Stimulated activated CD4-positive, alpha-beta T cell treated with anti-CD3 and anti-CD28 coated beads, TNF-alpha, amount 100 ng/mL, for 48 hours (primary cell): ENCODE measurements at places on chromosomes 12 and 14.

DNA sequence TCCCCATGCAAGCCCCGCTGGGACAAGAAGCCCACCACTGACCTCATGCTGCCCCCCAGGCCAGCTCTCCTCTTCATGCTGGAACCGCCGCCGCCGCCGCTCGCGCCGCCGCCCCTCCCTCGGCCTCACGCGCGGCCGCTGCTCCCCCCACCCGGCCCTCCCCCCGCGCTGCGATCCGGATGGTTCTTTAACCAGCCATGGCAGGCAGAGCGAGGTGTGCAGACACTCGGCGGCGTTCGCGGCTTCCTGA lies at the start of gene DCAF5:
TSS of gene DCAF5 (minus strand) at position 218 of the 250 bp plus-strand sequence. CDS start at position 77, 141 bp downstream.
- peak; percentile 89 for DNase-seq

DNA sequence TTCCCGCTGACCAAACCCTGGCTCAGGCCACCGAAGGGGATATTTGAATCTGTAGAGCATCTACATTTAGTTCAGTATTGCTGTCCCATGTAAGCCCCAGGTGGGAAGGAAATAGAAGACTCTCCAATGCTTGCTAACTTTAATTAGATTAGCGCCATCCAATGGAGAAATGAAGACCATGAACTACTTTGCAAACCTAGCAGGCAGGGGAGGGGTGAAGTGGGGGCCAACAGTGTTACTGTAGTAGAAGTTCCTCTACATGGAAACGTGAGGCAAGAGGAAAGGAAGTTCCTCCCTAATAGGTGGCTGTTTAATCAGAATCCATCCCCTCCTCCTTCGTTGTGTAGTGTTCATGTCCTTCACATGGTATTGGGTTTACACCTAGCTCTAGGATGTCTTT lies 9.3 kb upstream of the DENND5B start:
- DNase-seq, result no peak

DNA sequence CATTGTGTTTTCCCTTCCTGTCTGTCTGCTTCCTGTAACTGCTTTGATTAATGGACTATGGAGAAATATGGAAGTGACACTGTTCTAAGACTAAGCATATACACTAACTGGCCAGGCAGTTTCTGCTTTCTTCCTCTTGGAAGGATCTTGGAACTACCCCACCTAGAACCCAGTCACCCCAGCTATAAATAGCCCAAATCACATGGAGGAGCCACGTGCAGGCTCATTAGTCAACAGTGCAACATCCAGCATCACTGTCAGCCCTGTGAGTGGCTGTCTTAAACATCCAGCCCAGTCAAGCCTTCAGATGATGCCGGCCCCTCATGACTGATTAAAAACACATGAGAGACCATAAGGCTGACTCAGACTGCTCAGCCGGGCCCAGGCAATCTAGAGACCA lies 39.2 kb downstream of the BCAT1 start:
- DNase-seq, result no peak

GRCh38 chr14:56182410-56182809 lies 64.2 kb downstream of the PELI2 start:
- no peak for DNase-seq

GRCh38 chr14:22280497-22281316 lies 308.3 kb downstream of the DAD1 start:
- no peak for DNase-seq

- no peak for DNase-seq
These were observed 37.3 kb upstream of the TBPL2 start for GRCh38 chr14:55477680-55478079.

DNA sequence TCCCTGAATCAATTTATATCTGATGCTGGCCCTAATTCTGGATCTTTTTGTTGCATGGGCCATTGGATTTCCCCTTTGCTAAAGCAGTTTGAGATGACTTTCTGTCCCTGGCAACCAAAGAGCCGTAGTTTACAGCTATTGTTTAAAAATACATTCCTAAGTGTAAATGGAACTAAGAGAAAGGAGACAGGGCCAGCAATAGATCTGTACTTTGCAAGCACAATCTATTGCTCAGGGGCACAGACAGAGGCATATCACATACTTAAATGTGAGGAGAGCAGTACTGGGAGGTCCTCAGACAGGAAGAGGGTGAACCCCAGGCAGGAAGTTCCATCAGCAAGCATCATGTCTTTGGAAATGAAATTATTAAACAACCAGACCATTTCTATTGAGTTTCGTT lies 126.6 kb downstream of the ZFP36L1 start:
- no peak for DNase-seq

- no peak for DNase-seq
These were observed 12.9 kb downstream of the LRIG3 start for GRCh38 chr12:58907391-58907790.

DNA sequence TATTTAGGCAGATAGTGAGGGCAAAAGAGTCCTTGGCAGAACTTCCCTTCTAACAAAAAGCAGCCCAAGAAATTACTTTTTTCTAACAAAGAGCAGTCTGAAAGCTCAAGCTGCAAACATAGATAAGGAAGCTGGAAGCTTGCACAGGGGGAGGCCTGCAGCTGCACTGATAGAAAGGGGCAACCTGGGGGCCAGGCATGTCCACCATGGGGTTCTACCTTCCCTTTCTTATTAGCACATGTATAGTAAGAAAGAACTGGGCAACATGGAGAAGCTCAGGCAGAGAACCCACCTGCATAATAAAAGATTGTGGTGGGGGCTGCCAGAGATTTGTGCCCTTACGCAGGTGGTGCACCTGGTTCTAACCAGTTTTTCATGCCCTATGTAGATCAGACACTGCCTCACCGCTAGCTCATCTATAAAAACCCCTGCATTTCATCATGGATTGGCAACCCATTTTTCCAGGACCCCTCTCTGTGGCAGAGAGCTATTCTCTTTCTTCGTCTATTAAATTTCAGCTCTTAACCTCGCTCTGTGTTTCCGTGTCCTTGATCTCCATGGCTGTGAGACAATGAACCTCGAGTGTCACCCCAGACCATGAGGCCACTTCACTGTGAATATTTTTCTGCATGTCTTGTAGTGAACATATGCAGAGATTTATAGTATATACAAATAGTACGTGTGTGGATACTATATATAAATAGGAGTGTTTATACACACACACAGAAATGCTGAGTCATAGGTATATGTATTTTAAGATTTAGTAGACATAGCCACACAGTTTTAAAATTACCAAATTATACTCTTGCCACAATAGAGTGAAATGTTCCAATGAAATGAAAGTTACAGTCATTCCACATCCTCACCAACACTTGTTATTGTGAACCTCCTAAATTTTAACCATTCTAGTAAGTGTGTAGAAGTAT lies 53.0 kb downstream of the PEX5 start:
- DNase-seq, result no peak
